NCI-H524 treated with DMSO at 0.1 percent for 48 hours (cell line): ENCODE measurements at places on chromosomes 3 and 15.

DNA sequence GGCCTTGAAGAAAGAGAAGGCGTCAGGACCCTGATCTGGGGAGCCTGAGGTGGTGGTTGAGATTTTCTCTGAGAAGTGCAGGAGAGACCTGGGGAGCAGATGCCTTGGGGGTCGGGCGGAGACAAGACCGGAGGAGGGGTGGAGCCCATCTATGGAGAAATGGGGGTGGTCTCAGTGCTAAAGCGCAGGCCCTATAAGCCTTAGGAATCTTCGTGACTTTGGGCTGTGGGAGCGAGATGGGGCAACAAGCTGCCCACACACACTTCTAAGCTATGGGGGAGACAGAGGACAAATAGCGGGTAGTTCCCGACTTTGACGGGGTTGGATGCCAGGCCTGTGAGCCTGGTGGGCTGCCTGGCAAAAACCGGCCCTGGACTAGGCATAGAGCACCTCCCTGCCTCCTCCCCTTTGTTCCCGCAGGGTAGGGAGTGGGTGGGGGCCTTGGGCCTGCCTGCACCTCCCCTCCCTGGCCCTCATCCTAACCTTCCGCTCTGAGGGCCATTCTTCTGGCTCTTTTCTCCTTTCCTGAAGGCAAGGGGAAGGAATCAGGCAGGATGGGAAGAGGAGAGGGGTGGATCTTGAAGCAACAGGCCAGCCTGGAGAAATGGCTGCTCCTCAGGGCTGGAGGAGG, 880 bp downstream of the NISCH start:
- DNase-seq: no peak

GRCh38 chr3:131636266-131636775, 133.6 kb upstream of the MRPL3 start:
- DNase-seq: no peak

- DNase-seq: no peak
These were observed 47.6 kb downstream of the TXNRD3 start for GRCh38 chr3:126607214-126607908.

DNA sequence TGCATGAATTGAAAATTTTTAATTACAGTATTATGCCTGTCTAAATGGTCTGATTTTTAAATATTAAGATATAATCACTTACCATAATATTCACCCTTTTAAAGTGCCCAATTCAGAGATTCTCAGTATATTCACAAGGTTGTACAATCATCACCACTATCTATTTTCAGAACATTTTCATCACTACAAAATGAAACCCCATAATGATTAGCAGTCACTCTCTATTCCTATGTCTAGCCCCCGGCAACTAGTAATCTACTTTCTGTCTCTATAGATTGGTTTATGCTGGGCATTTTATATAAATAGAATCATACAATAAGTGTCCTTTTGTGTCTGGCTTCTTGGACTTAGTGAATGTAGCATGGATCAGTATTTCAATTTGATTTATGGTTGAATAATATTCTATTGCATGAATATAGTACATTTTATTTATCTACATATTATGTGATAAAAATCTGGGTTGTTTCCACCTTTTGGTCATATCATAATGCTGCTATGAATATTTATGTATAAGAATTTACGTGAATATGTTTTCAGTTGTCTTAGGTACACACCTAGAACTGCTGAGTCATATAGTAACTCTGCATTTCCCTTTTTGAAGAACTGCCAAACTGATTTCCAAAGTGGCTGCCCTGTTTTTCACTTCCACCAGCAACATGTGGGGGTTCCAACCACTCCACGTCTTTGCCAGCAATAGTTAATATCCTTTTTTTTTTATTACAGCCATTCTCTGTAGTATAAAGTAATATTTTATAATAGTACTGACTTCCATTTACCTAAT, 485.7 kb upstream of the ZNF385D start:
- no peak for DNase-seq

GRCh38 chr3:177889161-177889560, 647.1 kb upstream of the KCNMB2 start:
- no peak for DNase-seq

DNA sequence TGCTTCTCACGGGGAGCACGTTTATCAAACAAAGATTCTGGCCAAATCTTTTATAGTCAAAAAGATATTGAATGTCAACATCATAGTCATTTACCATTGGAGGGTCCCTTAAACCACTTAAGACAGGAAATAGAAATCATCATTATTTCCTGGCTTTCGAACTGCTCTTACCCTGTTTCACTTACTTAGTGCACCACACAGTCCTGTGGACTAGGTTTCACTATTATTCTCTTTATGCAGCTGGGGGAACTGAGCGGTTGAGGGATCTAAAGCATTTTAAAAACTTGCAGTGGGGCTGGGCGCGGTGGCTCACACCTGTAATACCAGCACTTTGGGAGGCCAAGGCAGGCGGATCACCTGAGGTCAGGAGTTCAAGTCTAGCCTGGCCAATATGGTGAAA, 13.7 kb upstream of the TPRG1 start:
- DNase-seq: no peak

DNA sequence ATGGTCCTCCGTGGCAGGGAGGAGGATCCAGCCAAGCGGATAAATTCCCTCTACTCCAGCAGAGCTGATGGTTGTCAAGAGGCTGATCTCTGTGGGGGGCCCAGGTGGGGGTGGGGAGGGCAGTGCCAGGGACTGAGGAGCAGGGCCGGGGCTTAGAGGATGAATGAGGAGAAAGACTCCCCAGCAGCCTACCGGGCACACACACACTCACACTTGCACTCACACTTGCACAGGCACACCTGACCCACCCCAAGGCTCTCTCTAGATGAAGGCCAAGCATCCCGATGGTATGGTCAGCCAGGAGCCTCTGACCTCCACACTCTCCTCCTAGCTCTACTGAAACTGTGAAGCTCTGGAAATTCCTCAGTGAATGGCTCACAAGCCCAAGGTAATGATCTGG, 131.3 kb upstream of the PRR20G start:
- no peak for DNase-seq
